Activated T-cell treated with anti-CD3 and anti-CD28 coated beads for 48 hours (primary cell): ENCODE measurements at places on chromosomes 13 and 19.

GRCh38 chr13:96020155-96020575 is 33.0 kb downstream of the UGGT2 start:
- DNase-seq = no peak

DNA sequence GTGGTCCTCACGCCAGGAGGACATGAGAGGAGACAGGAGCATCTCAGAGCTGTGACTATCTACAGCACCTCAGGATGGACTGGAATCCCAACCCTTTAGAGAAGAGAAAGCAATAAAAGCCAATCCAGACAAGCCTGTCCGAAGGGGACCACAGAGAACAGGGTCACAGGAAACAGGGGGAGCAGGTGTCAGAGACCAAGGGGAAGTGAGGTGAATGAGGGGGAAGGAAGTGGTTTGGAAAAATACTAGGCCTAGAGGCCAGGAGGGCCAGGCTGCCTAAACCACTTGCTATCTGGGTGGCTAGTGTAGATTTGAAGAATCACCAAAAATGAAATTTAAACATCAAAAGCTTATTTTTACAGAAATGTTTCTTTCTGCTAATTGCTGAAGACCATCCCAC is 16.2 kb downstream of the TMTC4 start:
- no peak for DNase-seq

- DNase-seq = no peak
Observed at GRCh38 chr19:48479686-48480085, 10.5 kb downstream of the CYTH2 start.

DNA sequence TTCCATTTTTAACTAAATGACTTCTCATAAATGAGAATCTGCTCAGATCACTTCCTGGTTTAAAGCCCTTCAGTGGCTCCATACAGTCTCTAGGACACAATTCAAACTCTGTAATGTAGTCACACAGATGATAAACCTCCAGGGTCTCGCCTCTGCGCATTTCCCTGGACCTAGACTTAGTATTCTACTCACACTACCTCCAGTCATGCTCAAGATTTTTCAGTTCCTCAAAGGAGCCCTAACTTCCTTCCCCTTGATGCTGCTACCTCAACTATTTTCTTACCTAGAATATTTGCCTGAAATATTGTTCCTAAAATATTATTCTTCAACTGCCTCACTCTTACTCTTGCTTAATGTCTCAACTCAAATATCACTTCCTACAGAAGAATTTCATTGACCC is 86.7 kb upstream of the TPP2 start:
- no peak for DNase-seq

GRCh38 chr13:109694972-109695371 is 91.4 kb downstream of the IRS2 start:
- no peak for DNase-seq
